ENCODE measurements at places on chromosomes 6 and 20. TPM values are rescaled to one million over a fixed set of nuclear protein-coding genes. Genes with fewer than 3 reads are reported as not detected.

ENPP5 gene
- polyA plus RNA-seq, result 9.8 TPM

DNA sequence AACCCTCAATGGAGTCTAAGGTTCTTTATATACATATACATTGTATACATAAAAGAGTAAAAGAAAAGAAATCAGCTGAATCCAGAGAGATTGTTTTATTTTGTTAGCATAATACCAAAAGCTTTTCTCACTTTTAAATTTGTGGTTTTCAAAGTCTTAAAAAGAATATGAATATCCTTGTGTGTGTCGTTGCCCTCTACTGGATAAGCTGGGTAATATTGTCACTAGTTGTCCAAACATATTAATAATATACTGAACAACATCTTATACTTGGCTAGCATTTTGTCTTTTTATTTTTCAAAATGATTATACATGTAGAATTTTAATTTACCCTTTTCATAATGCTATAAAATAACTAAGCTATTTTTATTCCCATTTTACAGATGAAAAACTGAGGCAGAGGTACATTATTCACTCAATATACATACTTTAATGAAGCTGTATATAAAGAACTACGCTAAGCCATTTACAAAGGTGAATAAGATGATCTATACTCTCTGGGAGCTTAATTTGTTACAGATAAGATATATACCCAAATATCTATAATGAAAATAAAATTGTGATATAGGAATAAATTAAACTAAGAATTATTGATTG is 531.7 kb downstream of the TFAP2B start:
- DNase-seq, result no peak

CPXM1 gene
- 1.3 TPM for polyA plus RNA-seq

DNA sequence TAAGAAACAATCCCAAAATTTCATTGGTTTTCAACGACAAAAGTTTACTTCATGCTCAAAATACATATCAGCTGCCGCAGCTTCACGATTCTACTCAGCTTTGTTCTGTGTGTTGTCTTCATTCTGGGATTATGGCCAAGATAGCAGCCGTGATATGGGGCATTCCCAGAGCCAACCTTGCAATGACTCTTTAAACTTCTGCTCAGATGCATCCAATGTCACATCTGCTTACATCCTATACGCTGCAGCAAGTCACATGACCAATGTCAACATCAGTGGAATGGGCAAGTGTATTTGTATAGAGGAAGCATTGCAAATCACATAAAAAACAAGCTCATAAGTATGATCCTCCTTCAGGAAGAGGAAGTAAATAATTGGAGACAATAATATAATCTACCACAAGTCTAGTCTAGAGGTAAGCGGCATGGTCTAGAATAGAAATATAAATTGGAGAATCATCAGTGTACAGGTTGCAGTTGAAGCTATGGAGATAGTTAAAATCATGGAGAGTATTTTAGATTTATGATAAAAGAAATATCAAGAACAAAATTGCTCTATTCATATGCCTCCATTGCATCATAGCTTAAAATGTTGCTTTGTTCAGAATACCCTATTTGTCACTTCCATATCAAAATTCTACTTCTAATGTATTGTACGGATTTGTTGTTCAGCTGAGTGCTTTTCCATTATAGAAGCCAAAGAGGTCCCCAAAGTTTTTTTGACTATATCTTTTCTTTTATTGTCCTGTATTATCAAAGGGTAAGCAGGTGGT is 7.2 kb upstream of the C6orf141 start:
- no peak for DNase-seq

DLK2 gene
- 1.1 TPM for polyA plus RNA-seq

PLCB4 gene
- 9.4 TPM for polyA plus RNA-seq

DNA sequence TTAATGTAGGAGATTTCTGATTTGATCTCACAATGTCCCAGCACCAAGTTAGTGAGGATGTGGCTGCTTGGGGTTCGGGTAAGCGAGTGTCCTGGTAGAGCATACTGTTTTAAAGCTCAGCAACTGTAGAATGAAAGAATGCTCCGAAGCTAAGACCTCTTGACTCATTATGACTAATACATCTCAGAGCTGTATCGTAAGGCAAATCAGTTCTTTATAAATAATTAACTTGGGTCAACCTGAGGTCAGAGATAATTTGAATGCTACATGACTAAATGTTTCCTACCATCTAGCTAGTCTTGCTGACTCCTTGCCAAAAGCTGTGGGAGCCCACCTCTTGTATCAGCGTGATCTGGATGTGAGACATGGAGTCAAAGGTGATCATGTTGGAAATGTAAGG is 128.8 kb upstream of the PDE7B start:
- no peak for DNase-seq

DNA sequence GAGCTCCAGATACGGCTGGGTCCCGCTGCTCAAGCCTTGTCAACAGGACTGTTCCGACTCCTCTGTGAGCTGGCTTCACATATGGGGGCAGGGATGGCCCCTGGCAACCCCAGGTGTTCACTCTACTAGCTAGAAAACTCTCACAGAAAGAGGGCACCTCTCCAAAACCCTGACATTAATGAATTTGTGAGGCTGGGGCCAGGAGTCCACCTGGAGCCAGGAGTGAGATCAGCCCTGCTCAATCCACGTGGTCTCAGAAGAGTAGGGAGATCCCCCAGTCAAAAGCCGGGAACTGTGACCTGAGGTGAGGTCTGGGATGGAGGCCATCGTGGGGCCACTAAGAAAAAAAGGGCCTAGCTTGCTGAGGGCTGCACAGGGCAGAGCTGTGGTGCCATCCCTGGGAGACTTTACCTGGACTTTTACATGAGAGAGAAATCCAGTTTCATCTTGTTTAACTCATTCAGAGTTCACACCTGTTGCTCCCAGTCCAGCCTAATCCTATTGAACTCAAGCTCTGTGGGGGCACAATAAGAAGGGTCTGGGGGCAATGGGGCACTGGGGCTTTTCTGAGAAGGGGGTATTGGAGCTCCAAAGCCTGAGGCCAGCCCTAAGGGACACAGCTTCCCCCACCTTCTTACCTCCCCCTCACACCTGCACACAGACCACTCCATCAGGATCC is 144.3 kb upstream of the MLN start:
- no peak for DNase-seq

DNA sequence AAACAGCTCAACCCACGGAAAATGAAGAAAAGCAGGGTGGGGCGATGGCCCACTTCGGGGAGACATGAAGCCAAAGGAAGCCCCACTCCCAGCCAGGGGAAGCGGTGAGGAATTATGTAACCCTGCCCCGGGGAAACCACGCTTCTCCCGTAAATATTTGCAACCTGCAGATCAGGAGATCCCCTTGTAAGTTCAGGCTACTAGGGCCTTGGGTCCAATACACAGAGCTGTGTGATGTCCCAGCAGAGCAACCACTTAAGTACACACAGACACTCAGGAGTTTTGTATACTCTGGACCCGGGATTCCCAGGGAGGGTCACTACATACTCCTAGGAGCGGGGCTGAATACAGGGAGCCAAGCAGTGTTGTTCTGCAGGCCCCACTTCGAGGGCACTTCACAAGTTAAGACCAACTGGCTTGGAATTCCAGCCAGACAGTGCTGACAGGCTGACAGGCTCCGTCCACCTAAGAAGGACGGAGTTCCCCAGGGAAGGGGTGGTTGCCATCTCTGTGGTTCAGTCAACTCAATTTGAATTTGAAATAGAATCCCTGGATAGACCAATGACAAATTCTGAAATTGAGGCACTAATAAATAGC is 301.4 kb upstream of the THEMIS start:
- DNase-seq, result no peak

DNA sequence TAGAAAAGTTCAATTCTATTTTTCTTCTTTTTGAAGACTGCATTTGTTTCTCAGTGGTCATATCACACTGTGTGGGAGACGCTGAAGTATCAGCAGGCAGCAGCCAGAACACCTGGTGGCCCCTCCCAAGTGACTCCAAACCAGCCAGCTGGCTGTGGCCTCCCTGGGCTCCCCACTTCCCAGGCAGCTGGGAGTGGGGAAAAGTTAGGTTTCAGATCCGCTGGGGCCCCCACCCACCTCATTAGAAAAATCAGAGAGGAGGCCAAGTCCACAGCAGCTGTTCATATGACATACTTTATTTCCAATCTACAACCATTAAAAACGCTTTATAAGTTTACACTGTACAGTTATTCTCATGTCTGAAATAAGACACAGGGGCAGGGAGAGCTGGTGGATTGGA is 3.6 kb upstream of the DSN1 start:
- DNase-seq, result no peak

DNA sequence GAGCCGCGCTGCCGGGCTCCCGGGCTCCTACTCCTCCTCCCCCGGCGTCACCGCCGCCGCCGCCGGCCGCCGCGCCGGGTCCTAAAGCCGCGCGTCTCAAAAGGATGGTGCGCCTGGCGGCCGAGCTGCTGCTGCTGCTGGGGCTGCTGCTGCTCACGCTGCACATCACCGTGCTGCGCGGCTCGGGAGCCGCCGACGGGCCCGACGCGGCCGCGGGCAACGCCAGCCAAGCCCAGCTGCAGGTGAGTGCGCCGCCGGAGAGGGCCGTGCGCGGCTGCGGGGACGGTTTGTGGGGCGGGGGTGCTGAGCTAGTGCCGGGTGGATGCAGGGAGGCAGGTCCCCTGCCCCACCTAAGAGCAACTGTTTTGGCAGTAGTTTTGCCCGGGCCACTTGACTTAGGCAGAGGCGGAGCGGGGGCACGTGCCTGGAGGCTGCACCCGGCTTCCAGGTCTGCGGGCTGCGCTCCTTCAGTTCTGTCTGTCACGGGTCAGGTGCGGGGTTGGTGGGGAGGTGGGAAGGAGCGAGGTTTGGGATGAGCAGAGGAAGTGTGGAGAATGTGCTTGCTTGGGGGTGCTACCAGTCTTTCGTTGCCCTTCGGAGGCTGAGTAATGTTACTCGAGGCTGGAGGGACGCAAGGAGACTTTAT is 722 bp downstream of the ISM1 start:
- peak; percentile 59 for DNase-seq

COL21A1 gene
- polyA plus RNA-seq, result 19.9 TPM

- DNase-seq, result no peak
Observed at GRCh38 chr6:85580878-85581267, 12.8 kb downstream of the SNX14 start.

CYB5R4 gene
- 3.9 TPM for polyA plus RNA-seq

ATP6V1G2 gene
- 2.8 TPM for polyA plus RNA-seq

HUS1B gene
- polyA plus RNA-seq, result not detected

PERP gene
- polyA plus RNA-seq, result 35.9 TPM

All from right cardiac atrium (tissue), 5 donors.